ENCODE measurements at places on chromosomes 4 and X.

GRCh38 chr4:2417765-2418649, at the start of gene ZFYVE28:
Gene ZFYVE28, minus strand, starts transcription at chr4:2418645. Its CDS starts 322 bp downstream, at chr4:2418323.
- no peak for DNase-seq

- DNase-seq, result no peak
These were observed 345.4 kb downstream of the STIM2 start for GRCh38 chr4:27206009-27206408.

GRCh38 chrX:11190745-11191510, 79.8 kb downstream of the HCCS start:
- no peak for DNase-seq

DNA sequence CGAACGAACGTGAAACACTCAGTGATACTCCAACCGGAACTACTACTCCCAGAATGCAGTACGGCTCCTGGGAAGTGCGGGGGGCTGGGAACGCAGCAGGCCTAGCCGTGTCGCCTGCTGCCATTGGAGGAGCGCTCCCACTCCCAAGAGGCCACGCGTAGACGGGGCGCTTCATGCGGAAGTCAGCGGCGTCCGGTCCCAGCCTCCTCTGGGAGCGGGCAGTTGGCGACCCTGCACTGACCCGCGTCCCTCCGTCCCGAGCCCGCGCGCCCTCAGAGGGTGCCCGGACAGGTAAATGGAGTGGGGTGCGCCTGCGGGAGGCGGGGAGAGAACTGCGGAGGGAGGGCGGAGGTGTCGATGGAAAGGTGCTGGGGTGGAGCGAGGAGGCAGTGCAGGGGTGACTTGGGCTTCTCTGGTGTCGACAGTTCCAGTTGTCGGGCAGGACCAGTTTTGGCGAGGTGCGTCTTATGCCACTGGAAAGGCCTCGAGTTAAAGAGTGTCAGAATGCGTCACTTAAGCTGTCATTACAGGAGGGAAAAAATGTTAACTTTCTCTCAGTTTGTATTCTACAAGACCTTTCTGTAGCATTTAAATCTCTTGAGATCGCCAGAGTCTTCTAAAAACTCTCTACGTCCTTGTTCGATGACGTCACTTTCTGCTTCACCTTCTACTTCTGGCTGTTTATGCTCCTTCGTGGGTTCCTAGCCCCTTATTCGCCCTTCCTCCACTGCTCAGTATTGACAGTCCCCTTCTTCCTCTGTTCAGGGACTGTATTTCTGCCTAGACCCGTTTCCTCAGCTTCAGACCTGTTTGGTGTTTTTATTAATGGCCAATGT, at the start of gene VAMP7:
Gene VAMP7, plus strand, starts transcription at position 188 of the 836 bp plus-strand sequence. CDS start 8,122 bp downstream, outside the sequence.
- peak; percentile 62 for DNase-seq

- no peak for DNase-seq
These were observed 51.2 kb upstream of the HOPX start for GRCh38 chr4:56732301-56732700.

GRCh38 chr4:78766026-78766425, 10.1 kb upstream of the BMP2K start:
- DNase-seq, result no peak

DNA sequence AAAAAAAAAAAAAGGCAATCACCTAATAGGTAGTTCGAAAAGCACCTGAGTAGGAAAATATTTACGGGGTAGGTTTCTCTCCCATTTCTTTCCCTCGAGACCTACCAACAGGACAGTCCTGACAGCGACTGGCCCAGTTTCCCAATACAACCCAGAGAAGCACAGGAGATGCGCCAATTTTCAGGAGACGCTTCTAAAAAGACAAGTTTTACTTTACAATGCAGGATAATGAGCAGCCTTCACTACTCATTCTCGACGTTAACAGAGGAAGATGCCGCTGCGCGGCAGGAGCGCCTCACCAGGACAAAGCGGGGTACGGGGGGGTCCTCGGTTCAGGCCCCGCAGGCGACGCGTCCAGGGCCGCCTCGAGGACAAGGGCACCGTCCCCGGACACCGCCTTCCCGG, 708 bp downstream of the BCLAF3 start:
- no peak for DNase-seq
